CD4-positive, alpha-beta T cell (primary cell): ENCODE measurements at places on chromosomes 12 and 14. TPM values are rescaled to one million over a fixed set of nuclear protein-coding genes. Genes with fewer than 3 reads are reported as not detected.

GRCh38 chr12:122298071-122298748 lies 31.9 kb upstream of the VPS33A start:
- DNase-seq = no peak

- DNase-seq = no peak
Observed at GRCh38 chr12:77045183-77045582, 20.2 kb downstream of the E2F7 start.

Gene TTC9
- 7.0 TPM for total RNA-seq

Gene SSPN
- total RNA-seq = not detected

Gene TBX3
- 0.08 TPM for total RNA-seq

DNA sequence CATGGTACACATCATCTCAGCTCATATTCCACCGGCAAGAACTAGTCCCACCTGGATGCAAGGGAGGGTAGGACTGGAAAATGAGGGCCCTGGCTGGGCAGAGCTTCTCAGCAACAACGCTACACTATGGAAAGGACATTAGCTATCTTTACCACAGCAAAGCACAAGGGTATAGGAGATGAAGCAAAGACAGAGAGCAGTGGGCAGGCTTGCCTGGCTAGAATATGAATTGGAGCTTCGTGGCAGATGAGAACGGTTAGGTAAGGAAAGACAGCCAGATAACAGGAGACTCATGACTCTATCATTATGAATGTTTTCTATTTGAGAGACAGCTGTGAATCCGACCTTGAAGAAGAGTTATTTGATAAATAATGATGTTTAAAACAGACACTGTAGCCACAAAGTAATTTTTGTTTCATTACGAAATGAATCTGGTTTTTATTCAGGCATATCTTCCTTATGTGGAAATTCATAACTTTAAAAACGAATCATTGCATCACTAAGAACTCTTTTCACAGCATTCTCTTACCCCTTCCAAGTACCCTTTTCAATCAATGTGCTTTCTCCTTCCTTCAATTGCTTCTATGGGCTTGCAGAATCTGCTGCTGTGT lies 59.1 kb upstream of the PCED1B start:
- DNase-seq = no peak

DNA sequence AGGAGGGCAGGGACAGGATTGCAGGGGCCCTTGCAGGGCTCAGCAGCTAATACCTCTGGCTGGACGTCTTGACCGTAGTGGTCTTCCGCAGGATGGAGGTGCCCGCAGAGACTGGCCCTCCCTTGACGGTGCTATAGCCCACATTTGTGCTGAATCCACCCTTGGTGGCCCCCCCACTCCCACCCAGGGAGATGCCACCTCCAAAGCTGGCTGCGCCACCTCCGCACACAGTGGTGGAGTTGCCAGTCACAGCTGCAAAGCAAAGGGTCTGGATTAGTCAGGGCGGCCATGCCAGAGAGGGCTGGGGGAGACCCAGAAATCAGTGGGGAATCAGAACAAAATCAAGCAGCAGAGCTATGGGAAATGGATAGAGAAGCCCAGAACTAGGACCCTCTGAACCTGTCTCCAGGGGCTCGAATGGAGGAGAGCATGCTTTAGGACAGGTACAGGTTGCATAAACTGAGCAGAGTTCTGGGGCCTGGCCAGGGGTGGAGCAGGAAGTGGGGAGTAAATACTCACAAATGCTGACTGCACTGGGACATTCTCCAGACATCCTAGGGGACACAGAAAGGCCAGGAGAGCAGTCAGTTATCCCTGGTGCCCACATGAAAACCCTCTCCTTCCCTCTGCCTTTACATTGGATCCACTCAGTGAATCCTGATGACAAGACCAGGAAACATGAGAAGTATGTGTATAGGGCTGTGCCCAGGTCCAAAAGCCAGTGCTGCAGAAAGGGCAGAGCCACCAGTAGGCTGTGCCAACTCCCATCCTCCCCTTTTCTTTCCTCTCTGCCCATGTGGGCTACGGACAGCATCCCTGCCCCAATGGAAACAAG lies 8.1 kb upstream of the KRT4 start:
- no peak for DNase-seq

- no peak for DNase-seq
Observed at GRCh38 chr12:2229661-2230539, 177.1 kb downstream of the CACNA1C start.

GRCh38 chr12:92879698-92880322 lies 49.3 kb downstream of the EEA1 start:
- no peak for DNase-seq

Gene SLC38A1
- 346 TPM for total RNA-seq

GRCh38 chr14:28755198-28755815 lies 11.3 kb upstream of the FOXG1 start:
- DNase-seq = no peak

Gene OR4K5
- total RNA-seq = not detected

Gene KRT6C
- total RNA-seq = not detected

DNA sequence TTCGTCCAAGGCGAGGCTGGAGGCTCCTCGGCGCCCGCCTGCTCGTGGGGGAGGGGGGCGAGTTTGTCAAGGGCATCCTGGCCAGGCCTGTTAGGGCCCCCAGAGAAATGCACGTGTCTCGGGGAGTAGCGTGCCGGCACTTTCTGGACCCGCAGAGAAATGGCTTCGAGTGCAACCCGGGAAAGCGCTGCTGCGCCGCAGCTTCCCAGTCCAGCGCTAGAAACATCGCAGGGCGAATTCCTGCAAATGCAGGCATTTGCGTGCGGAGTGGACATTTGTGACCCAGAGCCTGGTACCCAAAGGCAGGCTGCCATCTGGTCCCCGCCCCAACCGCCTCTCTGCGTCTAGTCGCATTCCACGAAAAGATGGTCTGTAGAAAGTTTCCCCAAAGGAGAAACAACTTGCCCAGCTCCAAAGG lies 756 bp downstream of the LGR5 start:
- DNase-seq = no peak

- no peak for DNase-seq
Observed at GRCh38 chr12:27790179-27790578, 10.1 kb upstream of the MANSC4 start.

Gene CCDC38
- not detected for total RNA-seq

DNA sequence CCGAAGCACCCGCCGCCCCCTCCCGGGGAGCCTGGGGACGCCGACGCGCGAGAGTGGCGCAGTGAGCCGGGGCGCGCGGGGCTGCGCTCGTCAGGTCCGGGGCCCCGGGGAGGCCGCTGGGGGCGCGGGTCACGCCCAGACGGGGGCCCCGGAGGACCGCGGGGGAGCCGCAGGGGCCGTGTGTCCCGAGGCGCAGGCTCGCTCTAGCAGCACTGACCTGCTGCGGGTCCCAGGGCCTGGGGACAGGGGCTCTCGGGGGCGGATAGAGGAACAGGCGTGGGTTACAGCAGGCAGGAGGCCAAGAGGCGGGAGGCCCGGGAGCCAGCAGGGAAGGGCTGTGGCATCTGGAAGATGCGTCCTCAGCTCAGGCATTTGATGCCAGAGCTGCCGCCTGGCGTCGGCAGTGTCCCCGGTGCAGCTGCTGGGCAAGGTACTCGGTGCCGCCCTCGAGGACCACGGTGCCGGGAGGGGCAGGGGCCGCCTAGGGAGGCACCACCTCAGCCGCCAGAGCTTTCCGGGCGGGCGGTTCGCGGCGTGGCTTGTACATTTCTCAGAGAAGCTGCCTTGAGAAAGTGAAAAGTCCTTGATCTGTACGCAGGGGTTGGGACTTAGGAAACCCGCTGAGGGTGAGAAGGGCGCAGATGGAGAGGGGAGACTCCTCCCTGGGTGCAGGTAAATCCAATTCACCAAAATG lies 1.2 kb downstream of the WNT5B start:
- DNase-seq = no peak

GRCh38 chr14:32594766-32595165 lies 265.7 kb downstream of the AKAP6 start:
- DNase-seq = no peak

DNA sequence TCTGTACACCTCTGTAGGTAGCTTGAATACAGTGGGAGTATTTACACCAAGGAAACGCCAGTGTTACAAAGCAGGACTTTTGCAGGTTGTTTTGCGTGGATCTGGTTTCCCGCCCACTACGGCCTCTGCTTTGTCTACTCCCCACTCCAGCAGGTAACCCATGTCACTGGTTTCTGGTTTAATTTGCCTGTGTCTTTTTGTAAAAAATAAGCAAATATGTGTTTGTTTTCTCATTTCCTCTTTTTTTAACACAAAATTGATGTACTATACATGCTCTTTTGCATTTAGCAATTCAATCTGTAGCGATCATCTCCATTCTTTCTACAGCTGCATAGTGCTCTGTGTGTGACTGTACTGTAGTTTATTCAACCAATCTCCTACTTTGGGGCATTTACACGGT lies 43.4 kb upstream of the SCN8A start:
- no peak for DNase-seq

- DNase-seq = no peak
Observed at GRCh38 chr12:53098354-53098981, 1.0 kb downstream of the IGFBP6 start.

GRCh38 chr12:94829552-94829951 lies 173.9 kb downstream of the NDUFA12 start:
- no peak for DNase-seq
